ENCODE measurements at places on chromosomes 3 and 15.

GRCh38 chr3:135084405-135084804 lies 289.3 kb downstream of the EPHB1 start:
- no peak for DNase-seq

- no peak for DNase-seq
Measured at GRCh38 chr3:183779896-183780465, 45.4 kb downstream of the MAP6D1 start.

- no peak for DNase-seq
Measured at GRCh38 chr15:98651036-98651481, 2.7 kb downstream of the IGF1R start.

- DNase-seq, result no peak
Measured at GRCh38 chr3:105255350-105255749, 111.4 kb upstream of the ALCAM start.

GRCh38 chr15:78507831-78508160 lies 419 bp downstream of the HYKK start:
- DNase-seq, result no peak

- DNase-seq, result no peak
Measured at GRCh38 chr3:32216172-32216783, 22.2 kb upstream of the CMTM8 start.

DNA sequence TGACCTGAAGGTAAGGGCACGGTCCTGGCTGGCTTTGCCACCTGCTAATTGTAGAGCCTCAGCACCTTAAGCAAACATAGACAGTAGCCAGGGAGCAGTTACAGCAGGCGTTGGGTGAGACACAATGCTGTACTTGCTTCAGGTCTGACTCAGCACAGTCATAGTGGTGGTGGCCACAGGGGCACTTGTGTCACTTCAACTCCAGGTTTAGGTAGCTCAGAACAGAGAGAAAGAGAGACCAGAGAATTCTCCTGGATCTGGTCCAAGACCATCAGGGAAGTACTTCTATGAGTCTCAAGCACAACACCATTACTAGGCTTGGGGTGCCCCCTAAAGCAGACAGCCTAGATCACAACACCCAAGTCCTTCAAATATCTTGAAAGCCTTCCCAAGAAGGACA lies 204.4 kb downstream of the OTOL1 start:
- no peak for DNase-seq

DNA sequence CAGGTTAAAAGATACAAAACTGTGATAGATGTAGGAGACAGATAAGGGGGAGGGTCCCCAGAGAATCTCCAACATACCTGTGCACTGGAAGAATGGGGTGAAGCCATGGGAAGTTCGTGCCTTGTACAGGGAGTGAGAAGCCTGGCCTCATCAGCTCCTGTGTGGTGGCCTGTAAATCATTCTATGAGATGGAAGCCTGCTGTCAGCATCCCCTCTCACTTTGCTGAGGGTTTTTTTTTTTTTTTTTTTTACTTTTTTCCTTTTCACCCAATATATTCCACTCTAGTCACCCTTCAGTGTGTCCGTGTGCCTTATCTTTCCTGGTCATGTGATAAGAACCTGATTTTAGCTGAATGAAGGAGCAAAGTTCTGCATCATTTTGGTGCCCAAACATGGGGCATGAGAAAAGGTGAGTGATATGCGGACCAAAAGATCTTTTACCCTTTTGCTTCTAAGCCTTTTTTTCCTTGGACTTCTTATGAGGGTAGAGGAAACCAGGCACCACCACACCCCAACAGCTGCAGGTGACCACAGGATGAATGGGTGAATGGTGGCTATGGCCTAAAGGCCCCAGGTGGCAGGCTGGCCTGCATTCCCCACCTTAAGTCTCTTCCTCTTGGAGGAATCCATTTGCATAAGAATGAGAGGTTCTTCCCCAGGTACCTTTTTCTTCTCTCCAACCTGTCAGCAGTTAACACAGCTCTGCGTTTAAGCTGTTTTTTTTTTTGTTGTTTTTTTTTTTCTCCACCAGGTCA lies 1345.0 kb downstream of the NSUN3 start:
- DNase-seq, result no peak

- DNase-seq, result no peak
Measured at GRCh38 chr3:168139947-168140346, 44.2 kb upstream of the GOLIM4 start.

GRCh38 chr3:160150525-160150924 lies 74.7 kb upstream of the C3orf80 start:
- no peak for DNase-seq

DNA sequence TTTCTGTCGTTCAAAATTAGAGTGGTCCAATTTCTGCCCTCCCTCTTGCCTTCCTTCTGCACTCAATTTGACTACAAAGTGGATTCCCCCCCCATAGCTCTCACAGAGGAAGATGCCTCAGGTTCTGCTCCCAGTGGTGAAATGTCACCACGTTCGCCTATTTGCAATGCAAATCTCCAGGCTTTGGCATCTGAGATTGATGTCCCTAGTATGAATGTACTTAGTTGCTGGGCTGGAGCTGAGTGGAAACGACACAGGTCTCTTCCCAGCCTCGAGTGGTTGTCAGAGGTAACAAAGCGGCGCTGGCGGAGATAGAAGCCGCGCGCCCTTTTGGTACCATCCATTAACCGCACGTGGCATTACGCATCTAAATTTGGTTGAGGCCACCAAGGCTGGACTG lies 860.1 kb downstream of the MCTP2 start:
- DNase-seq, result no peak

- DNase-seq, result no peak
Measured at GRCh38 chr15:89178307-89178977, 42.9 kb downstream of the RLBP1 start.

- no peak for DNase-seq
Measured at GRCh38 chr15:38545179-38545578, 19.4 kb downstream of the RASGRP1 start.

- no peak for DNase-seq
Measured at GRCh38 chr15:40986820-40987219, 33.5 kb downstream of the CHAC1 start.

GRCh38 chr15:88144921-88145653 lies 111.5 kb downstream of the NTRK3 start:
- no peak for DNase-seq

GRCh38 chr3:83890039-83890762 lies 1068.6 kb upstream of the CADM2 start:
- DNase-seq, result no peak

GRCh38 chr3:147371140-147371539 lies 35.2 kb downstream of the ZIC4 start:
- no peak for DNase-seq

DNA sequence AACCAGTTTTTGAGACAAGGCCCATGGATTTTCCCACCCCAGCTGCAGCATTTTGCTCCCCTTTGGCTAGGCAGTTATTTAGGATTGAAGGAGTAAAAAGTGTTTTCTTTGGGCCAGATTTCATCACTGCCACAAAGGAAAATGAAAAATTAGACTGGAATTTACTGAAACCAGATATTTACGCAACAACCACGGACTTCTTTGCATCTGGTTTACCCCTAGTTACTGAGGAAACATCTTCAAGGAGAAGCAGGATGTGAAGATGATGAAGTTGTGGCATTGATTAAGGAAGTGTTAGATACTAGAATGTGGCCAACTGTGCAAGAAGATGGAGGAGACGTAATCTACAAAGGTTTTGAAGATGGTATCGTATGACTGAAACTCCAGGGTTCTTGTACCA lies 165.2 kb upstream of the MYRIP start:
- no peak for DNase-seq

DNA sequence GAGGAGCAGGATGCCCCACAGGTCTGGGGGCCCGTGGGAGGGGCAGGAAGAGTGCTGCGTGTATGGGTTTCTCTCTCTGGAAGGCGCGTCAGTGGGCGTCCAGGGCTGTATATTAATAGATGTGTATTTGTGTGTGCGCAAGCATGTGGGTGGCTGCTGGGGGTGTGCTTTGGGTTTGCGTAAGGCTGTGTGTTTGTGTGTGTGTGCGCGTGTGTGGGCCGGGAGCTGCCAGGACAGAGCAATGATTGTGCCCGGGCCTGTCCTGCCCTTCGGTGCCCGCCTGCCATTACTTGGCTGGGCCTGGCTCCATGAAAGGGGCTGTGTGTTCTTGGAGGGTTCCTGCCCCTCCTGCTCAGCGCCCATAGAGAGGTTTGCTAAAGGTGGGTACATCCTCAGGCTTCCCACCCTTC lies 16.3 kb downstream of the CSPG4 start:
- no peak for DNase-seq

DNA sequence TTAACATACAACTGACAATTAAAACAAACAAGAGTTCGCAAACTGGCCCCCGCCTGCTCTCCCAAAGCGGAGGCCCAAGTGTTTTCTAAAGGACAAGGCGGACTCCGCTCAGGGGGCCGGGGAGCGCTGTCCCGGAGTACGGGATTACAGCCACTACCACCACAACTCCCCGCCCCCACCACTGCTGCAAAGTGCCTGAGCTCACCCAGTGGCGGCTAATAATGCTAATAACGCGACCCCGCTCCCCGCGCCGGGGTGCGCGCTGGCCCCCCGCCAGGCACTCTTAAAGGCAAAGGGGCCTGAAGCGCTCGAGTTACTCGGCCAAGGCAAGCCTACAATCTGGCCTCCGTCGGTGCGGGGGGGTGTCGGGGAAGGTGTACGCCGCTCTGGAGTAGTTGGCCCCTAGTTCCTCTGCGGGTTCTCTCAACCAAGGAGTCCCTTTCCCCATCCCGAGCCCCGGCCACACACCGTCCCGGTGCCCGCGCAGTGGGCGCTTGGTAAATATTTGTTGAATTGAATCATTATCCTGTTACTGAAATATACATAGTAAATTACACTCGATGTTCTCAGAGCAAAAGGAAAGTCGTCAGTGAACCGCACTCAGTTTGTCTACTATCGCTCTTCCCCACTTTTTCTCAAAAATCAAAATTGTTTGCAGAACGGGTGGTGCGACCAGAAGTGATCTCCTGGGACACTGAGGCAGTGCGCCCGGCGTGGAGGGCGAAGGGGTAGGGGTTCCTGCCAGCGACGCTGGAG lies 827 bp downstream of the WNT5A start:
- DNase-seq, result no peak

DNA sequence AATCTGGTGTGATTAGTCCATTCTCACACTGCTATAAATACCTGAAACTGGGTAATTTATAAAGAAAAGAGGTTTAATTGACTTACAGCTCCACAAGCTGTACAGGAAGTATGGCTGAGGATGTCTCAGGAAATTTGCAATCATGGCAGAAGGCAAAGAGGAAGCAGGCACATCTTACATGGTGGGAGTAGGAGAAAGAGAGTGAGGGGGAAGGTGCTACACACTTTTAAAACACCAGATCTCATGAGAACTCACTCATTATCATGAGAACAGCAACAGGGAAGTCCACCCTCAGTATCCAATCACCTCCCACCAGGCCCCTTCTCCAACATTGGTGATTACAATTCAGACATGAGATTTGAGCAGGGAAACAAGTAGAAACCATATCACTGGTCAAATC lies 24.0 kb upstream of the ACP3 start:
- DNase-seq, result no peak

- DNase-seq, result no peak
Measured at GRCh38 chr15:73232776-73233175, 136.0 kb downstream of the HCN4 start.

DNA sequence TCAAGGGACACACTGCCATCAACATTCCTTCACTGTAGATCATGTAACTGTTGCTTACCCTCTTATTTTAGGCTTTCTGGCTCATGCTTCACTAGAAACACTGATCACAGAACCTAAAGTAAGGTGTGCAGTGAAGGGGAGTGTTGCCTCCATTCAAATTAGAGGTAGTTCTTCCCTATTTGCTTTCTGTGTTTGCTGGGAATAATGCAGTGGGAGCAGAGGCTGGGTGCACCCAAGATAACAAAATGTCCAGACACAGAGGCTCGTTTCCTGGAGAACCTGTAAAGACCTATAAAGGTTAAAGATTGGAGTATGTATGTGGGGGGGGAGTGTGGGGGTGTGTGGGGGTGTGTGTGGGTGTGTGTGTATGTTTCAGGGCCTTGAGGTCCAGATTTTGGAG lies 2.1 kb upstream of the CLDN18 start:
- DNase-seq, result no peak

DNA sequence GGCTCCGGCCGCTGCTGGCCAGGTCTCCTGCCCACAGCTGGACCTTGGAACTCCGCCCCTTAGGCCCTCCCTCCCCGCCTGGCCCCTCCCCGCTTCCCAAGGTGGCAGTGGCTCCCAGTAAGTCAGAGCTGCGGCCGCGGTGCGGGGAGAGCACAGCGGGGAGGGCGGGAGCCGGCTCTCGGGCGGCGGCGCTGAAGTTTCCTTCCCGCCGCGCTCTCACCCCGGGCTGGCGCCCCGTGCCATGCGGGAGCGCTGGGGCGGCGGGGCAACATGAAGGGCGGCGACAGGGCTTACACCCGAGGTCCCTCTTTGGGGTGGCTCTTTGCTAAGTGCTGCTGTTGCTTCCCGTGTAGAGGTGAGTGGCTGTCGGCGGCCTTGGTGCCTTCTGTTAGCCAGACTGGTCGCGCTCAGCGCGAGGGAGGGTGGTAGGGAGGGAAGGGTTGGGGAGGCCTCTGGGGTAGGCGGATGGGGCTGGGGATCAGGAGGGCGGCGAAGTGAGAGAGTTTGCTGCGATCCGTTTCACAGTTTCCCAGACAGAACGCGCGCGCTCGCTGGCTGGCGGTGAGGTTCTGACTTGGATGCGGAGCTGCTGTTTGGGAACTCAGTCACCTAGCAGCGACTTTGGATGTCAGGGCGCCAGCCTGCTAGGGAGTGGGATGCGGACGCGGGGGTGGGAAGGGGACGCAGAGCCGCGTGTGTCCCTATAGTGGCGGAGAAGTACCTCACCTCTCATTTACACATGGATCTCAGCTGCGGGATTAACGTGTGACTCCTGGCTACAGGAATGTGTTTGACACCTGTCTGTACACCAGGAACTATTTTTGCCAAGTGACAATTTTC lies 145.5 kb upstream of the UMPS start:
- DNase-seq, result peak; percentile 13

GRCh38 chr3:72143966-72144717 lies 359.2 kb upstream of the PROK2 start:
- no peak for DNase-seq

GRCh38 chr15:27514526-27514925 lies 543.5 kb downstream of the GABRG3 start:
- DNase-seq, result no peak

DNA sequence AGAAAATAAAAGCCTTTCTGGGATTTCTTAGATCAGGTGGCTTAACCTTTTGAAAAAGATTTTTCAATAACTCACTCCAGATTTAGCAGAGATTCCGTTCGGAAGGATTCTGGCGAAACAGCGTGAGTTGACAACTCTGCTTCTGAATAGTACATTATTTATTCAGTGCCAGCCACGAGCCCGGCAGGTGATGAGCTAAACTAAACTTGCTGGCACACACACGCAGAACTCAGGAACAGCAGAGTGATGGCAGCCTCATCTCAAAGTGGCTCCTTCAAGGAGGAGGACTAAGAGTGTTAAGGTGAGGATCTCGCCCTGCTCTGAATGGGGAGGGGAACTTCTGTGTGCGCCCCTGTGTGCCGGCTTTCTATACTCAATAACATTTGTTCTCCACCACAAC lies 114.3 kb downstream of the FAM43A start:
- DNase-seq, result no peak

GRCh38 chr15:52527911-52528563 lies 643 bp downstream of the MYO5A start:
- DNase-seq, result peak; percentile 25

GRCh38 chr3:177236704-177237103 lies 39.4 kb upstream of the TBL1XR1 start:
- no peak for DNase-seq
